8988T (cell line): ENCODE measurements at places on chromosomes 13 and 19.

GRCh38 chr13:30803749-30804148 is 68.4 kb downstream of the ALOX5AP start:
- DNase-seq, result no peak

GRCh38 chr19:9018163-9018875 is 8.1 kb upstream of the MUC16 start:
- DNase-seq, result no peak

DNA sequence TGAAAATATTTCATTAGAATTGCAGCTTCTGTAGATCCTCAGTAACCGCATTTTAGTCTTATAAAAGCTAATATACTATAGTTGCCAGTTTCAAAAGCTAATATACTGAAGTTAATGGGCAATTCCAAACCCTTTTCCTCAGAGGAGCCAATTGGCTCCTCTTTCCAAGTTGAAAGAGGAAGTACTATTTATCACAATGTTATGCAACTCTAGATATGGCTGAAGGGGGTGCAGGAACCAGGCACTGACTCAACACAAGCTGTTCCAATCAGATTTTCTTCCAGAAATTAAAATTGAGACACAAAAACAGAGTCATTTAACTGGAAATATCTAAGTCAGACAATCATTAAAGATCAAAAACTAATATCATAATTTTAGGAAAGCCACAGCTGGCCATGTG is 258.9 kb downstream of the PCDH20 start:
- DNase-seq, result no peak

DNA sequence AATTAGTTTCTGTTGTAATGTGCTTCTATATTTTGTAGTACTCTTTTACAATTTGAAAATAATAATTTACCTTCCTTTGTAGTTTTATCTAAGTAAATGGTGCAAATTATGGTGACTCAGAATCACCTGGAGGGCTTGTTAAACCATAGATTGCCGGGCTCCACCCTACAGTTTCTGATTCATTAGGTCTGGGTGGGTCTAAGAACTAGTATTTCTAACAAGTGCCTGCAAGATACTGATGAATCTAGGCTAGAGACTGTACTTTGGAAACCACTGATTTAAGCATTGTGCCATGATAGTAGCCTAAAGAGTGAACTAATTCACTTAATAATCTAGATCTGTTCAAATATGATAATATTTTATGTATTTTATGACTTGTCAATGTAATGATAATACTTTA is 437.4 kb upstream of the SPRY2 start:
- DNase-seq, result no peak

DNA sequence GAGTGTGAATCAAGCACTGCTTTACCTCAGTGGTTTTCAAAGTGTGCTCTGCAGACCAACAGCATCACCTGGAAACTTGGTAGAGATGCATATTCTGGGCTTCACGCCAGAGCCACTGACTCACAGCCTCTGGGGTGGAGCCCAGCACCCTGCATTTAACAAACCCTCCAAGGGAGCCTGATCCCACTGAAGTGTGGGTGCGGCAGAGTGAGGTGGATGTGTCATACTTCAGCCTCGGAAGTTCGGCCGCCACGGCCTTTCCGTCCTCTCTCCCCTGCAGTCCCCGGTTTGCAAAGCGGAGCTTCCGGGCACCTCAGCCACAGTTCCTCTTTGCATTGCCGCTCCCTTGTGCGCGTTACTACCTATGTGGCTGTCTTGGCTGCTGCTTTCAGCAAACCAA is 33.3 kb upstream of the MICU2 start:
- DNase-seq, result peak; percentile 46

- no peak for DNase-seq
Measured at GRCh38 chr13:99260216-99260615, 2.0 kb upstream of the GPR18 start.

DNA sequence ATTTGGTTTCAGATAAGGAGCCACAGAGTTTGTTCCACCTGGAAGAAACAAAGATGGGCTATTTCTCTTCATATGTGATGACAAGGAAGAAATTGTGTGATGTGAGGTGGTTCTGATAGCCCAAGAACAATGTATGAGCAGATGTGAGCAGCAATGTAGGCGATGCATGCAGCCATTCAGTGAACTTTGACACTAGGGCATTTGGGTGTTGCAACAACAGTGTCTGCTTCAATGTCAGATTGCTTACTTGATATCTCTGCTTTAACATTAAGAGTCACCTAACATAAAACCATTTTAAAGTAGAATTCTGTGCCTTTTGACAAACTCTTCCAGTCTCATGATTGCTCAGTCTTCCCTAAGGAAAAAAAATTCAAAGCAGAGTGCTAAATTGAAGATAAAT is 865.4 kb downstream of the SLITRK6 start:
- no peak for DNase-seq

- DNase-seq, result peak; percentile 28
Measured at GRCh38 chr13:96822895-96823294, 171.4 kb downstream of the OXGR1 start.

DNA sequence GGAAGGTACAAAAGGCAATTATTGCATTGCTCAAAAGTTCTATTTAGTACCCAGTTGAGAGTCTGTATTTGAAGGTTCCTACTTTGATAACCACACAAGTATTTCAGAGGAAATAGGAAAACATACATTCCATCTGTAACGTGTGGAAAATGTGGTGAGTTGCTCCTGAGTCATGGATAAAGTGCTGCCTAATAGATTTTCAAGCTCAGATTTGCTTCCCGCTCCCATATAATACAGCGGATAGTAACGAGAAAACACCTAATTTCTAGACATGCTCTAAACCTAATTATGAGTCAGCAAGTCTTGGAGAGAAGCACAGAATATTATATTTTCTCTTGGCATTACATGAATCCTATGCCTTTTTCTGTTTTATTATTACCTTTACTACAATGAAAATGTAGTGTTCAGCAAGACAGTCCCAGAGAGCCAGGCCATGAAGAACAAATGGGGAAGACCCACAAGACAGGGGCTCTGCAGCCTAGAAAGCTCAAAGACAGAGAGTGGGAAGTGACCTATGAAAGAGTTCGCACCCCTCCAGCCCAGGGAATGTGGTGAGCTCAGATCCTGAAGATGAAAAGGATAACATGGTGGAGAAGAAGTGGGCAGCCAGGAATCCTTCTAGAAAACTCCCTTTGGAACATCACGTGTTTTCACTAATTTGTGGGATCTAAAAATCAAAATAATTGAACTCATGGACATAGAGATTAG is 116.1 kb downstream of the STARD13 start:
- no peak for DNase-seq

DNA sequence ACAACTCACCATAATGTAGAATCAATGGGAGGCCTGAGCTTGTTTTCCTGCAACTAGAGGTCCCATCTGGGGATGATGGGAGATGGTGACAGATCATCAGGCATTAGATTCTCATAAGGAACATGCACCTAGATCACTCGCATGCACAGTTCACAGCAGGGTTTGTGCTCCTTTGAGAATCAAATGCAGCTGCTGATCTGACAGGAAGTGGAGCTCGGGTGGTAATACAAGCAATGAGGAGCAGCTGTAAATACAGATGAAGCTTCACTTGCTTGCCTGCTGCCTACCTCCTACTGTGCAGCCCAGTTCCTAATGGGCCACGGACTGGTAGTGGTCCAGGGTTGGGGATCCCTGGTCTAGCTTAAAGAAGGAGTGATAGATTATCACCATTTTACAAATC is 33.0 kb downstream of the KPNA3 start:
- DNase-seq, result no peak
